ENCODE measurements at places on chromosomes 4 and X. TPM values are rescaled to one million over a fixed set of nuclear protein-coding genes. Genes with fewer than 3 reads are reported as not detected.

Gene UGT2B15
- not detected for total RNA-seq

- no peak for DNase-seq
These were observed 5.7 kb downstream of the CITED1 start for GRCh38 chrX:72299891-72300630.

GRCh38 chrX:2696698-2697215 lies 5.7 kb downstream of the CD99 start:
- DNase-seq: peak; percentile 52

DNA sequence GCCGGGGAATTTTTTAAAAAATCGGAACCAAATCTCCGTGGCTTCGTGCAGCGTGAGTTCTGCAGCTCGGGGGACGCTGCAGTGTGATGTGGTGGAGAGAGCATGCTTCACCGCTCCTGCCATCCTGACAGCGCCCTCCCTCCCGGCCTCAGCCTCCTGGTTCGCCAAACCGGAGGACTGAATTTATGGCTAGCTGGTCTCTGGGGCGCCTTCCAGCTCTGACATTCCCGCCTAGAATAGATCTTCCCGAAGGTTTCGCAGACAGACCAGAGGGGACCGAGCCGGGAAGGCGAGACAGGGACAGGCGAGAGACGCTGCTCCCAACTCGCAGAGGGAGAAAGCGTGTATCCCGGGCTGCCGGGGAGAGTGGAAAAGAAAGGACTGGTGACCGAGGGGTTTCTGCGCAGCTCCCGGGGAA lies 25.9 kb downstream of the HOPX start:
- no peak for DNase-seq

DNA sequence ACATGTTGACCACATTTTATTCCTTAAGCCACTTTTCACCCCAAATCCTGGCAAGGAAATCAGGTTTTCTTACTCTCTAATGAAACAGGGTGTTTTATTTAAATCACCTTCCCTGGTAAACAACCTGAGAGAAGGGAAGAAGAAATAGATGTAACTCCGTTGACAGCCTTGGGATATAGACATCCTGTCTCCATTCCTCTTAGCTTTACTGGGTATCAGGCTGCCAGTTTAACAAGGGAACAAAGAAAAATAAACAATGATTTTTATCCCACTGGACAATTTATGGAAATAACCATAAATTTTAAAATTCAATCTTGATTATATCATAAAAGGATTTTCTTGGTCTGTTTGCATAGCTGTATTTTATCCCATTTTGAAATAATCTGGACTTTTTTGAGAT lies 49.2 kb downstream of the EDNRA start:
- DNase-seq: no peak

DNA sequence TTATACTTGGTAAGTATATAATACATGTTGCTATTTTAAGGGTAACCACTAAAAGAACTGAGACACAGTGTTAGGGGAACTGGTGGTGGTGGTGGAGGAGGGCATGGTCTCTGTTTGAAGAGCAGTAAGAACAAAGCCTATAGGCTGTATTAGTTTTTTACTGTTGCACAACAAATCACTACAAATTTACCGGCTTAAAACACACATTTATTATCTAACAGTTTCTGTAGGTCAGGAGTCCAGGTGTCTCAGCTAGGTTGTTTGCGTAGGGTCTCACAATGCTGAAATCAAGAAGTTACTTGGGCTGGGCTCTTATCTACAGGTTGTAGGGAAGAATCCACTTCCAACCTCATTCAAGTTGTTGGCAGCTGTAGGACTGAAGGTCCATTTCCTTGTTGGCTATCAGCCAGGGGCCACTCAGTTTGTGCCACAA lies 52.6 kb downstream of the CASK start:
- DNase-seq: no peak
